Camera-type eye (tissue), 1 donor: ENCODE measurements at places on chromosomes 11 and 22. TPM values are rescaled to one million over a fixed set of nuclear protein-coding genes. Genes with fewer than 3 reads are reported as not detected.

Gene C1QTNF5
- total RNA-seq = 47.1 TPM

Gene TTC28
- 140 TPM for total RNA-seq

Gene POTEH
- not detected for total RNA-seq

Gene CECR2
- total RNA-seq = 24.2 TPM

Gene VPREB1
- total RNA-seq = 0.66 TPM

Gene MTMR3
- total RNA-seq = 106 TPM

Gene CCDC117
- 42.3 TPM for total RNA-seq

Gene HORMAD2
- 1.6 TPM for total RNA-seq

Gene OR52A1
- total RNA-seq = not detected

Gene MMP12
- not detected for total RNA-seq

Gene C11orf97
- not detected for total RNA-seq

Gene ACTN3
- 0.49 TPM for total RNA-seq

Gene LDHAL6A
- total RNA-seq = not detected

Gene NRGN
- 1.2 TPM for total RNA-seq

Gene OR5B2
- not detected for total RNA-seq

Gene TIGD3
- total RNA-seq = 3.6 TPM

Gene LAMTOR1
- 51.8 TPM for total RNA-seq

Gene ZNF70
- 11.4 TPM for total RNA-seq

Gene UBQLNL
- 1.2 TPM for total RNA-seq

Gene DUSP8
- 10.9 TPM for total RNA-seq

Gene FOLR3
- not detected for total RNA-seq

Gene SYTL2
- total RNA-seq = 53.6 TPM
